ENCODE measurements at places on chromosomes 3 and 15.

- DNase-seq: no peak
Measured at GRCh38 chr3:40713795-40714194, 189.0 kb downstream of the ZNF621 start.

GRCh38 chr15:63880744-63881143, 47.0 kb upstream of the HERC1 start:
- no peak for DNase-seq

GRCh38 chr3:60154011-60154410, 1097.2 kb downstream of the FHIT start:
- peak; percentile 9 for DNase-seq

- peak; percentile 2 for DNase-seq
Measured at GRCh38 chr15:101805605-101806345, 2.5 kb downstream of the OR4F6 start.

DNA sequence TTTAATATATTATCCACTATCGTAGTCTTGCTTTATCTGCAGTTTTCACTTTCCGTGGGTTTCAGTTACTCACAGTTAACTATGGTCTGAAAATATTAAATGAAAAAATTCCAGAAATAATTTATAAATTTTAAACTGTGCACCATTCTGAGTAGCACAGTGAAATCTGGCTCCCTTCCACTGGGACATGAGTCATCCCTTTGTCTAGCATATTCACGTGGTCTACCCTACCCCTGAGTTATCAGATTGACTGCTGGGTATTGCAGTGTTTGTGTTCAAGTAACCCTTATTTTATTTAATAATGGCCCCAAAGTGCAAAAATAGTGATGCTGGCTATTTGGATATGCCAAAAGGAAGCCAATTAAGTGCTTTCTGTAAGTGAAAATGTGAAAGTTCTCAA, 539.5 kb upstream of the AGTR1 start:
- peak; percentile 72 for DNase-seq

- DNase-seq: no peak
Measured at GRCh38 chr3:79056498-79056897, 711.3 kb downstream of the ROBO1 start.
